ENCODE measurements at places on chromosomes 12 and 14.

- DNase-seq: no peak
Observed at GRCh38 chr12:9344541-9344940, 136.3 kb upstream of the PZP start.

DNA sequence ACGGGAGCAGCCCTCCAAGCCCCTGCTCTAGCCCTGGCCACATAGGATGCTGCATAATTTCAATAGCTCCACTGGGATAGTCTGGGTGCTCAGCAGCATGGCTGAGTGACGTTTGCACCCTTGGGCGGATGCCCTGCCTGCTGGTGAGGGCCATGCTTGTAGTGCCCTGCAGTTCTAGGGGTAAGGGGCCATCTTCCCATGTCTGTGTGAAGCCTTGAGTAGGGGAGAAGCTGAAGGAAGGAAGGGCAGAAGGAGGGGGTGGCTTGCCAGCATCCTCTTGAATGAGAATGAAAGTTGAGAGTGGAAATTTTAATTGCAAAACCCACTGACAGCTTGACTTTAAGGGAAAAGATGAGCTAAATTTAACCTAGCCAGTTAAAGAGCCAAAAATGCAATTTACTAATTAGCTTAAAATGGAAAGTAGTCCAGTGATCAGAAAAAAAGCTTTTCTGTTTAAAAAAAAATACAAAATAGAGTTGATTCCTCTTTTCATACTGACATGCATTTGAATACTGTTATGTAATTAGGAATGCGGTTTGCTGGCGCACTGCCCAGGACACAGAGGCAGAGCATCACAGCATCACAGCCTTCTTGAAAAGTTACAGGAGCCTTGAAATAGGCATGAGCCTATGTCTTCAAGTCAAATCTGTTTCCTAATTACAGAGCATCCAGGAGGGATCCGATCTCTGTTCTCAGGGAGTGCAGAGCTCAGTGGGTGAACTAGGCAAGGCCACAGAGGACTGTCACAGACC is 18.5 kb upstream of the EML1 start:
- no peak for DNase-seq

DNA sequence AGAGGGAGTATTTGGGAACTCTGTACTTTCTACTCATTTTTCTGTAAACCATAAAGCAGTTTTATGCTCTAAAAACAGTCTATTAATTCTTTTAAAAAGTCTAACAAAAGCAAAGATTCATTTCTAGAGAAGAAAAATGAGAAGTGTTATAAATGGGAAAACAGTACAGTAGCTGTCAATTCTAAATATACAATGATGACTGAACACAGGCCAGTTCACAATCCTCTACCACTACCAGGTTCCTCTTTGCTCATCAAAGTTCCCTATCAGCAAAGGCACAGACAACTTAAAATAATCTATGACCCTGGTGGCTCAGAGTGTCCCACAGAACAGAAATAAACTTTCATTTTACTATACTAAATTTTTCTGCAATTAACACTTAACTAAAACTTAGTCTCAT is 12.5 kb downstream of the NAA25 start:
- no peak for DNase-seq

GRCh38 chr14:65828396-65828795 is 415.9 kb downstream of the FUT8 start:
- DNase-seq: no peak

DNA sequence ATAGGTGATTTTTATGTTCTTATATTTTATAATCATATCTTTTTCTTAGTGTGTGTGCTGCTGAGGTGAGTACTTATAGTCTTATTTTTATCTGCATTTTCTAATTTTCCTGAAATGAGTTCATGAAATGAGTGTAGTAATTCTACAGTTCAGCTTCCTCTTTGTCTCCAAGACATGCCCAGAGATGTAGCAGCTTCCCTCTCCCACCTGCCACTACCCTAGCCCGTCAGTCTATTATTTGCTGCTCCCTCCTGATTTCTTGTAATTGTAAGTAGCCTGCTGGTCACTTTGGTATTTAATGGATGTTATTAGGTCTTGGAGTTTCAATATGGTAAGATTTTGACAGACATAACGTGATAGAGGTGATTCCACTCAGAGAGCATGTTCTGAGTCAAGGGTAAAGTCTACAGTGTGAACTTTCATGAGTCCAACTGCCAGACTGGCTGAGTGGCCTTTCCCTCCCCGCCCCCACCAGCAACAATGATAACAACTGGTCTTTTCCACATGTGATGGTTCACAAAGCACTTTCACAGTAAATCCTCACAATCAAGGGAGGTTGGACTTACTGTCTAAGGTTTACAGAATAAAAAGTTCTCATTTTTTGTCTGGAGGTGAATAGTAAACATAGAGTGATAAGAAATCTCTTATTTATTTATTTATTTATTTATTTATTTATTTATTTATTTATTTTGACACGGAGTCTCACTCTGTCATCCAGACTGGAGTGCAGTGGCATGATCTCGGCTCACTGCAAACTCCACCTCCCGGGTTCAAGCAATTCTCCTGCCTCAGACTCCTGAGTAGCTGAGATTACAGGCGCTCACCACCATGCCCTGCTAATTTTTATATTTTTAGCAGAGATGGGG is 4.2 kb upstream of the RIPK3 start:
- DNase-seq: no peak

DNA sequence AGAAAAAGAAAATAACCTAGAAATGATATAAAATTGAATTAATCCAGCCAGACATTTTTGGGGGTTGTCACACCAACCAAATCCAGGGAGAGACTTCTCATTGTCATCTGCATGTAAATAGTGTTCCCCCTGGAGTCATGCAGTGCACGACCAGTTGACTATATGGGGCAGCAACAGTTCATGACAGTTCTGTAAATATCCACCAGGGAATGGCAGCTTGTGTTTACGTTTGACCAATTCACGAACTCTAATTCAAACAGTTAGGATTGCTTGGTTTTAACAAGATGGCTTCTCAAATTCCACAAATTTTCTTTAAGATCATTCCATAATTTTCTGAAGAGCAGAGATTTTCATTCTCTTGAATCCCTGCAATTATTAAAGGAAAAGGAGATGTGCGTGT is 43.4 kb upstream of the DUSP6 start:
- no peak for DNase-seq

DNA sequence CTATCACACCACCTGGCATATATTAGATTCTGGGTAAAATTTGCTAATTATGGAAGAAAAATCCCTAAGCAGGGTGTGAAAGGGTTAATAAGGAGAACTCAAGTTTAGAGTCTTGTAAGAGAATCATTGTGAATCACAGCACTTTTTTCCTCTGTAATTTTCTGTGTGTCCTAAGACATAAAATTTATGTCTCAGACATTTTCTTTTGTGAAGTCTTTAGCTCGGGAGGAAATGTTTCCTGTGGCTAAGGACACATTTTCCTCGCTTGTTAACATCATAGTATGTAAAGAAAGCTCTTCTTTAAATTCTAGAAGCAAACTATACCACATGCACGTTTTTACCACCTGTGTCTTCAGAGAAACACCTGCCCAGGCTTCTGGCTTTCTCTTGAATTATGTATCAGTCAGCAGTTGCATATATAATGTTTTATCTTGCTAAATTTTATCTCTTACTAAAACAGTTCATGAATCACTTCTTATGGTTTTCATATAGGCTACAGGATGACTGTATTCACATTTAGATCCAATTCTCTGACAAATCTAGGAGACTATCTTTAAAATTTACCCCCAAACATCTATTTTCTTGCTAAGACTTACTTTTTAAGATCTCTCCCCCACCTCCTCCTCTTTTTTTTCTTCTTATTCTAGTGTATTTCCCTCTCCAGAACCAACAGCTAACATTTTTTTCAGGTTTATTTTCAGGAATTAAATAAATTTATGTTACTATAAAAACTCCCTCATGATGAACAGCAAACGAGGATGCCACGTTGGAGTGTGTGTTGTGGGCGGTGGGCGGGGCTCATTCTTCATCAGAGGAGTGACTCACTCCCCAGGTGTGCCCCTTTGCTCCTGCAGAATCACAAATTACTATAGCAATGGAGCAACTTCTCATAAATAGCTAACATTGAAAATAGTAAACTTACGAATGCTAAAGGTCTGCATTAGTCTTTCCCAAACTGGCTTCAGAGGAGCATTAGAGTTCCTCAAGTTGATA is 11.6 kb upstream of the CSRP2 start:
- DNase-seq: no peak

GRCh38 chr12:15502211-15502610 is 179.9 kb downstream of the PTPRO start:
- DNase-seq: no peak

- DNase-seq: no peak
Observed at GRCh38 chr14:33068040-33068439, 129.4 kb downstream of the NPAS3 start.

GRCh38 chr12:57250541-57250940 is 446 bp downstream of the STAC3 start:
- no peak for DNase-seq

DNA sequence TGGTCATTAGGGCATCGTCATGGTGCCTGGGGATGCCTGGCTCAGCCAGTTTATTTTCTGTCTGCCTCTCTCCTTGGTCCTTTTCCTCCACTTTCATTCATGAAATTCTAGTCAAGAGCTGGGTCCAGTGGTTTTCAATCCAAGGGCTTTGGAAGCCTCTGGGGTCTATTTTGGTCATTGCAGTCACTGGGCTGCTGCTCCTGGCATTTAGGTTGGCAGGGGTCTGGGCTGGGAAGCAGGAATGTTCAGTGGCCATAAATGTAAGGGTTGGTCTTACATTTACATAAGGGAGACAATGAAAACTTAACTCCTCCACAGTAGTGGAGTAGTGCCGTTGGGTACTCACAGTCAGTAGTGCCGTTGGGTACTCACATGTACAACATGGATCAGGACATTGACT is 48.1 kb downstream of the PTPN11 start:
- DNase-seq: no peak

- no peak for DNase-seq
Observed at GRCh38 chr12:42756841-42757623, 167.5 kb upstream of the PRICKLE1 start.

DNA sequence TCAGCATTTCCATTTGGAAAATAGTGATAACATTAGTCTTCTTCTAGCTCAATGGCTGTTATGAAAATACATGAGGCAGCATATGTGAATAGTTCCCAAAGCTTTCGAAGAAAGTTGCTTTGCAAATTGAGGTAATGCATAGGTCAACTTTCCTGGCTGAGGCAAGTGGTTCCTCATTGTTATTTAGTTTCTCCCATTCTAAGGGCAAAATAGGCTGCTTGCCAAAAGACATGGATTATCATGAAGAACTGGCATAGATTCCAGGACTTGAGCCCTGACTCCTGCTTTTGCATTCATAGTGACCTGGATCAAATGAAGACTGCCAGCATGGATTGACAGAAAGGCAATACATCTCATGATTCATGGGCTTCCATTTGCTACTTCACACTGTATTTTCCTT is 35.7 kb downstream of the LRFN5 start:
- peak; percentile 9 for DNase-seq
